Pericardium fibroblast (primary cell): ENCODE measurements at places on chromosomes 3 and 15. TPM values are rescaled to one million over a fixed set of nuclear protein-coding genes. Genes with fewer than 3 reads are reported as not detected.

ECE2 gene
- total RNA-seq, result not detected in 2 replicates

MKRN3 gene
- 0.23 and 2.0 TPM in 2 replicates for total RNA-seq

NCK1 gene
- total RNA-seq, result 40.5 and 48.8 TPM in 2 replicates

NPAP1 gene
- total RNA-seq, result not detected in 2 replicates

PLIN1 gene
- 0.26 and 1.2 TPM in 2 replicates for total RNA-seq

GRIP2 gene
- 0.17 TPM in 1 of 2 replicates, not detected in the other for total RNA-seq

TGM4 gene
- total RNA-seq, result 0.17 TPM in 1 of 2 replicates, not detected in the other

ASB14 gene
- total RNA-seq, result 0.23 TPM in 1 of 2 replicates, not detected in the other

SUMF1 gene
- total RNA-seq, result 50.6 and 77.3 TPM in 2 replicates

ISY1 gene
- 20.8 and 21.4 TPM in 2 replicates for total RNA-seq

CCDC80 gene
- total RNA-seq, result 1,145 and 1,533 TPM in 2 replicates
